ENCODE measurements at places on chromosomes 13 and 19. TPM values are rescaled to one million over a fixed set of nuclear protein-coding genes. Genes with fewer than 3 reads are reported as not detected.

The ZNF490 gene
- total RNA-seq = 7.0 TPM

GRCh38 chr13:97844151-97844550, 109.3 kb upstream of the IPO5 start:
- no peak overlapping the region for H3K4me3 ChIP-seq
- H3K27ac ChIP-seq = no peak overlapping the region
- H3K4me1 ChIP-seq = no peaks in the 10 kb centered on the region
- no peak for DNase-seq
- H3K27me3 ChIP-seq = no peaks in the 10 kb centered on the region

DNA sequence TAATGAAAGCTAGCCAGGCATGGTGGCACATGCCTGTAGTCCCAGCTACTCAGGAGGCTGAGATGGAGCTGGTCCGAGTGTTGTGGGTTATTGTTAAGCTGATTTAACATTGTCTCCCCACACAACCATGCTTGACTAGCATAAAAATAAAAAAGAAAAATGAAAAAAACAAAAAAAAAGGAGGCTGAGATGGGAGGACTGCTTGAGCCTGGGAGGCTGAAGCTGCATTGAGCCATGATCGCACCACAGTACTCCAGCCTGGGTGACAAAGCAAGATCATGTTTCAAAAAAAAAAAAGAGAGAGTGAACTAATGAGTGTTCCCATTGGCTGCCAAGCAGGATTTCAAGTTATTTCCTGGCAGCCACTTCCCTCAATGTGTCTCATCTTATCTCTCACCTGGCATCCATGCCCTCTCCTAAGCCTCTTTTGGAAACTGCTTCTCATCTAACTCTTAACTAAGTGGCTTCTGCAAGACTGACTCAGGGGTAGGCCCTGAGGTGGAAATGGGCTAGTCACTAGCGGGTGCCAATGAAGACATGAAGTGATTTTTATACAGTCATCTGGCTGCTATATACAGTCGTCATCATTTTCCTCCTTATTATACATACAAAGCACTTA, 4.9 kb downstream of the THAP8 start:
- DNase-seq = no peak
- no peaks in the 10 kb centered on the region for H3K36me3 ChIP-seq
- no peaks in the 10 kb centered on the region for H3K27me3 ChIP-seq
- H3K4me1 ChIP-seq = no peaks in the 10 kb centered on the region
- H3K4me3 ChIP-seq = no peak overlapping the region

- no peaks in the 10 kb centered on the region for H3K36me3 ChIP-seq
- no peak for DNase-seq
- no peak overlapping the region for H3K4me3 ChIP-seq
- H3K4me1 ChIP-seq = no peaks in the 10 kb centered on the region
Observed at GRCh38 chr13:43088093-43088511, 64.7 kb downstream of the DNAJC15 start.

DNA sequence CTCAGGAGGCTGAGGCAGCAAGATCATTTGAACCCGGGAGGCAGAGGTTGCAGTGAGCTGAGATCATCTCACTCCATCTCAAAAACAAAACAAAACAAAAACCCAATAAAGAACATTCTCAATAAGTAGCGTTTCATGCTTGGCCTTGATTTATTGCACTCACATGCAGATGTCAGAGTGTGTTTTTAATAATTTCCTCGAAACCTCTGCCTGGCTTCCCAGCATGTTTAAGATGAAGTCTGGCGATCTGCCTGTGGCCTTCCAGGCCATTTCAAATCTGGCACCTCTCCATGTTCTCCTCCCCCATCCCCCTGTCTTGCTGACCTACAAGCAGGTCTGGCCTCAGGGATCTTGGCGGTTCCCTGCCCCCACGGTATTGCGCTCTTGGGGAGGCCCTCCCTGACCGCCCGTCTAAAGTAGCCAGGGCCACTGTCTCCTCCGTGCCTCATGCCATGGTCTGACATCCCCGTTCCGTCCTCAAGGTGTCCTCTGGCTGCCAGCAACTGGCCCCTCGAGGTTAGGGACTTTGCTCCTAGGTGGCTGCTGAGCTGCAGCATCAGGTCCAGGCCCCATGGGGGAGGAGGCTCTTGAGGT, 1.6 kb downstream of the WDR88 start:
- no peak for DNase-seq
- peaks cover 3% of the 10 kb centered on the region for H3K36me3 ChIP-seq
